Effector memory CD8-positive, alpha-beta T cell (primary cell): ENCODE measurements at places on chromosomes 5 and 9.

- DNase-seq: no peak
Observed at GRCh38 chr9:16277471-16277960, 593.0 kb downstream of the BNC2 start.

GRCh38 chr5:131357739-131358561 is 94.1 kb downstream of the CDC42SE2 start:
- DNase-seq: no peak

DNA sequence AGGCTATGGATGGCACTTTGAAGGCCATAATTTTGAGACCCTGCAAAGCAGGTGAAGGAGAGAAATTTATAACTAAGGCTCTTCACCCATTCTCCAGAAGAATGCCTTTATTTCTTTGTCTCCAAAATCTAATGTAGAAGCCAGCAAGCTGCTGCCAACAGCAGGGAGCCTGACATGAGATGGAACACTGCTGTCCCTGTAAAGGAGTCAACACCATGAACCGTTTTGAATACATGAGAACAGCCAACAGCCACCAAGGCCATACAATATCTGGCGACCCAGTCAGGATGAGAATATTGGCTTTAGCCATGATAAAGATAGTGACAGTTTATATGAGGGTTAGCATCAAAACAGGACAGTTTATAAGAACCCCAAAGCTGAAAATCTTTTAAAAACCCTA is 121.2 kb upstream of the LIFR start:
- DNase-seq: no peak

- DNase-seq: no peak
Observed at GRCh38 chr5:135662061-135662481, 83.3 kb upstream of the CXCL14 start.

- no peak for DNase-seq
Observed at GRCh38 chr5:7756453-7756852, 94.5 kb downstream of the CFAP90 start.

GRCh38 chr9:135785013-135785575 is 83.1 kb downstream of the KCNT1 start:
- DNase-seq: no peak

- no peak for DNase-seq
Observed at GRCh38 chr9:75869236-75869635, 21.2 kb upstream of the PCSK5 start.

GRCh38 chr5:40656766-40657165 is 22.9 kb upstream of the PTGER4 start:
- DNase-seq: no peak

GRCh38 chr9:34744295-34745221 is 34.6 kb upstream of the CCL21 start:
- no peak for DNase-seq

DNA sequence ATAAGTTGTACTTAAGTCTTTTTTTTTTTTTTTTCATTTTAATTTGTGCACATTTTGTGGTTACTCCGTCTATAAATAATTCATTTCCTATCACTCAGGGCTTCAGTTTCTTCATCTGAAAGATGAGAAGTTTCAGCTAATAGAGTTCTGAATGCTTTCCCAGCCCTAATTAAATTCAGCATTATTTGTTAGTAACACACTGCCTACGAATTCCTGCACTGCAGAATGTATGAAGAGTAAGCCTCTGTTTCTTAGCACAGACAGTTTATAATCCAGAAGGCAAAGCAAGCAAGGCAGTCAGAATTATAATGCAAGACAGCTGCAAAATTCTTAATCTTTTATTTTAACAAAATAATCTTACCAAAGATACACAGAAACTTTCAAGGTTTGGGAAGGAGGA is 138.0 kb upstream of the GHR start:
- no peak for DNase-seq

DNA sequence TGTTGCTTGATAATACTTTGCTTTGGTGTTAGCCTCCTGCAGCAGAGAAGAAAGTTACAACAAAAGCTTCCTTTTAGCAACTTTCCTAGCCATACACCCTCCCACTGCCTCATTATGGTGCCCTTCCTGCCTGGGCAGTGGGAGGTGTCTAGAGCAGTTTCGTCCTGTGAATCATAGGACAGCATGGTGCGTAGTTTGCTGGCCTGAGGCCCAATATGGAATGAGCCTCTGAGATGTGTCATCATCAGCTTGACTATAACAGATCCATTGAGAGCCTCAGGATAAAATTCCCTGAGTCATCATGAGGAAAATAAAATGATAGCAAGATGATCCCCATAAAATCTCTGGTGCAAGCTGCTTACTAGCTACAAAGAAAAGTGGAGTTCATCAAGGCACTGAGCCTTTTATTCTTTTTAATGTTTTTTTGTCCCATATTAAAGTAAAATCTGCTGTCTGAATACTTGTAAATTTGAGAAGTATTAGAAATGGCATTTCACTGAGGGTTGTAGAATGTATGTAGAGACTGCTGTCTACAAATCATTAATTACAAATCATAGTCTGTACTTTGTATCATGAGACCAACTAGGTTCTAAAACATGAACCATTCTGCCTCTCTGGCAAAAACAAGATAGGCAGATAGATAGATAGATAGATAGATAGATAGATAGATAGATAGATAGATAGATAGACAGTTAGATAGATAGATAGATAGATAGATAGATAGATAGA is 303.0 kb upstream of the PDE4D start:
- no peak for DNase-seq

GRCh38 chr9:29697011-29697410 is 2123.7 kb upstream of the C9orf72 start:
- DNase-seq: no peak

- no peak for DNase-seq
Observed at GRCh38 chr5:1130218-1130946, 18.5 kb upstream of the SLC12A7 start.

DNA sequence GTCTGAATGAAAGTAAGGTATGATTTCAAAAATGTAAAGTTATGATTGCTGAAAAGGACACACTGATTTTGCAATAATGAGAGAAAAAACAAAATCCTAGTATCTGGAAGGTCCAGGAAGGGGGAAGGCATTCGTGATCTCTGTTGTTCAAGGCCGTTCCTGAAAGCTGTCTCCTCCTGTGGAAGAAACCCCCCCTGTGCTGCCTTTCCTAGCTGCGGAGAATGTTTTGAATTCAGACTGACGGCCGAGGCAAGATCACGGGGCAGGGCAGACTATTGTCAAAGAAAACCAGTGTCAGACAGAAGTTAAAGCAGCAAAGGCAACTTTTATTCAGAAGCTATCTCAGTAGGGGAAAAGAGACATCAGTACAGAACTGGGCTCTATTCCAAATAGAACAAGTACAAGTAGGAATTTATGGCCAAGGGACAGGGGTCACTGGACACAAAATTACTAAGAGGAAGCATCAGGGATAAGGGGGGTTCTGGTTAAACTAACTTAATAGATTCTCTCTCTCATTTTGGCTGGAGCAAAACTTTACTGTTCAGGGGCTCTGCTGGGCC is 61.9 kb upstream of the IGFBPL1 start:
- DNase-seq: no peak

DNA sequence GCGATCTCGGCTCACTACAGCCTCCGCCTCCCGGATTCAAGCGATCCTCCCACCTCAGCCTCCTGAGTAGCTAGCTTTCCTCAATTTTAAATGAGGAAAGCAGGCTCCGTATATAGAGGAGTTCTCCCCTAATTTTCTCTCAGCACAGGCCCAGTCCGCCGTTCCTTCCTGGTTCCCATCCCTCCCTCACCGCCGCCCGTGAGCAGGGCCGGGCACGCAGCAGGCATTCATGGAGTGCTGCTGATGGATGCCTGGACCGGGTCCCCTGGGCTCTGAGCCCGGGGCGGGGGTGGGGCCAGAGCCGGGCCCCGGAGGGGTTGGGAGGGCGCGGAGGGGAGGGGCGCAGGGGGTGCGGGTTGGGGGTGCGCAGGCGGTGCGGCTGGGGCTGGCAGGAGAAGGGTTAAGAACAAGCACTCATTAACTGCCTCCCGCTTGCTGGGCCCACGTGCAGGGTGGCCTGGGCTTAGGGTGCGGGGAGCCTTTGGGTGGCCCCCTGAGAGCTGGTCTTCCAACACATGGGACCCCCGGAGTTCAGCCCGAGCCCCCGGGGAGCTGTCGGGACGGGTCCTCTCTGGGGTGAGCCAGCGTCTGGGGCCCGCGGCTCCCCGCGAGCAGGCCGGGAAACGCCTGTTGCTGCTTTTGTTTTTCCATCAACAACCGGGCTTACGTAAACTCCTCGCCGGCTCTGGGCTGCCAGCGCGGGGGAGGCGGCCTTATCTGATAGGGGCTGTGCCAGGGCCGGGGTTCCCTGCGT is 33.7 kb downstream of the LHX2 start:
- no peak for DNase-seq

DNA sequence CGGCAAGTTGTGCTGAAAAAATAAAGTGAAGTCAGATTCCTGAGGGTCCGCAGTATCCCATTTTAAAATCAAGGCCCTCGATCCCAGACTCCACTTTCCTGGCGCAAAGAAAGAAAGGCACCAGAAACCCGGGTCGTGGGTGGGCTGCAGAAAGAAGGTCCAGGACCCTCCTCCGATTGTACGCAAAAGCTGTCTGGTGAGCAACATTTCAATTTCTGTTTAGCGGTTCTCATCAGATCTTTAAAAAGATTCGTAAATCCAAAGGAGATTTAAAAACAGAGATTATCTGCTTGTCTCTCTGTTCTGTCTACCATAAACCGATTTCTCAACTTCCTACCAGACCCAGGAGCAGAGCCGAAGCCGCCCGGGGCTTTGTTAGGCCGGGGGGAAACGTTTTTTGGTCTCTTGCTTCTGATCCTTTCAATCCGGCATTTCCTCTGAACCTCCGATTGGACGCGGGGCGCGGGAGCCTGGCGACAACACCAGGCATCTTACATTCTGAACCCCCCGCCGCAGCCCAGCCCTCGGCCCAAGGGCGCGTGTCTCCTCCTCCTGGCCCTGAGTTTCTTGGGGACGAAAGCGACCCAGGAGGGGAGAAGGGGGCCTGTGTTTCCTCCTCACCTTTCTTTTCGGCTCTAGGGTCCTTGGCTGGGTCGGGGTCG is 746 bp downstream of the NKX2-5 start:
- no peak for DNase-seq

DNA sequence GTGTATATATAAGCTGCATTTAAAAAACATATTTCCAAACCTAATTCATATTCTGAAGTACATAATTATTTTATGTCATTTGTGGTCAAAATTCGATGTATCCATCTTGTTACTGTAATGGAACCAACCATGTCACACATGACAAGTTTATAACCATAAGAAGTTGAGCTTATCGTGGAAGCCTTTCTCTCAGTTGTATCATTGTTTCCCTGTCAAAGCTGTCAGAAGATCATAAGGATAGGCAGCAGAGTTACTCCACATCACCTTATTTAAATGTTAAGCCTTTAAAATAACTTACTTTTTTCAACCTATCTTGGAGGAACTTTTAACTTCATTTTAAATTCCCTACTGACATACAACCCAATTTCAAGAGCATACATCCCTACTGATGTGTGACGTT is 841.5 kb downstream of the PTPRD start:
- no peak for DNase-seq
